ENCODE measurements at places on chromosomes 6 and 20. TPM values are rescaled to one million over a fixed set of nuclear protein-coding genes. Genes with fewer than 3 reads are reported as not detected.

DNA sequence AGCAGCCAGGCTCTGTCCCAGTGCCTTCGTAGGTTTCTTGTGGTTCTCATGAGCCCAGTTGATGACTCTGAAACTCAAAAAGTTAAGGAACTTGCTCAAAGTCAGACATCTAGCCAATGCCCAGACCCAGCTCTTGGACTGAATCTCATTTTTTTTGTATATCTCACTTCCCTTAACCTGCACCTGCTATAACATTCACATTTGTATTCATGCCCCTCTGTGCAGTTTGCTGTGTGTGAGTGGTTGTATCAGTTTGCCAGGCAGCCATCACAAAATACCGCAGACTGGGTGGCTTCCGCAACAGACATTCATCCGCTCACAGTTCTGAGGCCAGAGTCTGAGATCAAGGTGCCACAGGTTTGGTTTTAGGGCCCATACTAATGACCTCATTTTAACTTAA, 49.9 kb downstream of the IPCEF1 start:
- H3K4me1 ChIP-seq = peaks cover 12% of the 10 kb centered on the region
- H3K27me3 ChIP-seq = peaks cover 16% of the 10 kb centered on the region
- DNase-seq = no peak
- no peak overlapping the region for H3K4me3 ChIP-seq
- no peak overlapping the region for H3K27ac ChIP-seq

DNA sequence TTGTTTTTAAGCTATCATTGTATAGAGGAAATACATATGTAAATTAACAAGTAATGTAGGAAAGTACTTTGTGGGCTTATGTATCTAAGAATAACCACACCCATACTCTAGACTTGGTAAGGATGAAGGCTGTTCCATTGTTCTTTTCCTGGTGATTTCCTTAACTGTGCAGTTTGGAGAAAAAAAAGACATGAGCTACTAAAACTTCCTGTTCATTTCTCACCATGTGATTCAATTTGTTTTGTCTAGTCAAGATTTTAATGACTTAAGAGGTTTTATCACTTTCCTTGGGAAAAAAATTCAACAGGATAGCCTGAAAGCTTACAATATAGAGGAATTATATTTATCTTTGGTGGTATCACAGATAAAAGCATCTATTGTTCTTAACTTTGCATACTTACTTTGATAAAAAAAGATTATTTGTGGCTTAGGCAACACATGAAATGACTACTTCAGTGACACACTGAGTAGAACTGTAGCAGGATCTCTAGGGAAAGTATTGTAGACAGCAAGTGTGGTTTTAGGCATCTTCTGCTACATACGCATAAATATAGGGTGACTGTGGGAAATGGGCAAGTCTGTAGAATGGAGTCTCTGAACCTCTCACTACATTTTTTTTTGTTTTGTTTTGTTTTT, 80.3 kb downstream of the GJA1 start:
- H3K36me3 ChIP-seq = no peaks in the 10 kb centered on the region
- H3K27me3 ChIP-seq = no peaks in the 10 kb centered on the region
- no peak overlapping the region for H3K4me3 ChIP-seq

ERVFRD-1 gene
- not detected for total RNA-seq

OPRM1 gene
- total RNA-seq = not detected

ENPP4 gene
- 9.3 TPM for total RNA-seq

DNA sequence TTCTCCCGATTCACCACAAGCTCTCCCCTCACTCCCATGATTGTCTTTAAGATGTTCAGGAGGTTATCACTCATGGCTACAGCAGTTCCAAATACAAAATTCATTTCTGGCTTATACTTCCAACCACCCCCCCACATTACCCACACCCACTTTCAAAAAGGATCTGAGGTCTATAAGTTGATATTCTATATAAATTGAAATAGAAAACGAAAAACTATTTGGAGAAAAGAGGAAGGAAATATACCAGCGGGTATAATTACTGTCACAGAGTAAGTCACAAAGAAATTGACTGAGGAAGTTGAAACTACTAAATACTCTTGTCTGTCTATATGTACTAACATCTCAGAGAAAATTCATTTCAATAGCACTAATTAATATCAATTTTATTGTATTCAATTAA, 112.7 kb upstream of the TNFAIP3 start:
- DNase-seq = no peak
- peaks cover 12% of the 10 kb centered on the region for H3K27me3 ChIP-seq
- no peak overlapping the region for H3K27ac ChIP-seq
- H3K4me1 ChIP-seq = peaks cover 14% of the 10 kb centered on the region
- no peak overlapping the region for H3K4me3 ChIP-seq
- peaks cover 3% of the 10 kb centered on the region for H3K36me3 ChIP-seq

OPN5 gene
- total RNA-seq = not detected

GRCh38 chr6:145275787-145276186, 459.5 kb downstream of the EPM2A start:
- no peak overlapping the region for H3K4me3 ChIP-seq
- H3K4me1 ChIP-seq = no peaks in the 10 kb centered on the region
- H3K27ac ChIP-seq = no peak overlapping the region
- no peaks in the 10 kb centered on the region for H3K27me3 ChIP-seq
- no peak for DNase-seq

GRCh38 chr6:148471624-148472159, 129.1 kb downstream of the SASH1 start:
- no peaks in the 10 kb centered on the region for H3K36me3 ChIP-seq
- no peak overlapping the region for H3K27ac ChIP-seq
- H3K4me1 ChIP-seq = no peaks in the 10 kb centered on the region
- DNase-seq = no peak
- peaks cover 3% of the 10 kb centered on the region for H3K27me3 ChIP-seq

DNA sequence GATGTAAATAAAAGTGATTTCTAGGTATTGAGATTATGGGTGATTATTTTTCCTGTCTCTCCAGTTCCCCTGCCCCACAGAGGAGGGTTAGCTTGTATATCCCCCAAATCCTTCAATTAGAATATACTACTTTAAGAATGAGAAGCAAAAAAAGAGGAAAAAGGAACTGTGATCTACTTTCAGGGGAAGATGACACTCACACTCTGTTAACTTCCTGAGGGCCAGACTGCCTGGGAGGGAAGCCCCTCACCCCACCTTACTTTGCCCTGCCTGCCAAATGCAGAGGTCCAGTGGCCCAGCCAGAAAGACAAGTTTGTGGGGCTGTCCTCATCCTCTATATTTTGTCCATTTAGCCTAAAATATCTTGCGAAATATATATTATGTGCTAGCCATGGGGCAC, 9.2 kb upstream of the LY86 start:
- peaks cover 14% of the 10 kb centered on the region for H3K4me1 ChIP-seq
- no peak for DNase-seq
- no peaks in the 10 kb centered on the region for H3K27me3 ChIP-seq
- H3K4me3 ChIP-seq = no peak overlapping the region
- H3K36me3 ChIP-seq = peaks cover 25% of the 10 kb centered on the region

- peaks cover 5% of the 10 kb centered on the region for H3K4me1 ChIP-seq
- H3K27me3 ChIP-seq = peaks cover 12% of the 10 kb centered on the region
- no peak for DNase-seq
- no peaks in the 10 kb centered on the region for H3K36me3 ChIP-seq
Measured at GRCh38 chr6:63502156-63502555, 70.1 kb upstream of the LOC128125822 start.

GFRA4 gene
- not detected for total RNA-seq

GRCh38 chr6:91291071-91291470, 704.2 kb upstream of the MAP3K7 start:
- no peaks in the 10 kb centered on the region for H3K4me1 ChIP-seq
- no peaks in the 10 kb centered on the region for H3K27me3 ChIP-seq
- no peak overlapping the region for H3K27ac ChIP-seq
- no peak overlapping the region for H3K4me3 ChIP-seq
- DNase-seq = no peak

- no peaks in the 10 kb centered on the region for H3K4me1 ChIP-seq
- H3K27ac ChIP-seq = no peak overlapping the region
- H3K36me3 ChIP-seq = no peaks in the 10 kb centered on the region
- DNase-seq = no peak
Measured at GRCh38 chr6:147947521-147947920, 395.1 kb upstream of the SASH1 start.

NCOA3 gene
- 71.3 TPM for total RNA-seq

ULBP2 gene
- 0.60 TPM for total RNA-seq

- peaks cover 7% of the 10 kb centered on the region for H3K4me1 ChIP-seq
- peak overlapping the region; percentile 53 for H3K4me3 ChIP-seq
- no peaks in the 10 kb centered on the region for H3K36me3 ChIP-seq
- H3K27me3 ChIP-seq = peaks cover 44% of the 10 kb centered on the region
Measured at GRCh38 chr20:34311118-34312023, 8.2 kb upstream of the AHCY start.

DNA sequence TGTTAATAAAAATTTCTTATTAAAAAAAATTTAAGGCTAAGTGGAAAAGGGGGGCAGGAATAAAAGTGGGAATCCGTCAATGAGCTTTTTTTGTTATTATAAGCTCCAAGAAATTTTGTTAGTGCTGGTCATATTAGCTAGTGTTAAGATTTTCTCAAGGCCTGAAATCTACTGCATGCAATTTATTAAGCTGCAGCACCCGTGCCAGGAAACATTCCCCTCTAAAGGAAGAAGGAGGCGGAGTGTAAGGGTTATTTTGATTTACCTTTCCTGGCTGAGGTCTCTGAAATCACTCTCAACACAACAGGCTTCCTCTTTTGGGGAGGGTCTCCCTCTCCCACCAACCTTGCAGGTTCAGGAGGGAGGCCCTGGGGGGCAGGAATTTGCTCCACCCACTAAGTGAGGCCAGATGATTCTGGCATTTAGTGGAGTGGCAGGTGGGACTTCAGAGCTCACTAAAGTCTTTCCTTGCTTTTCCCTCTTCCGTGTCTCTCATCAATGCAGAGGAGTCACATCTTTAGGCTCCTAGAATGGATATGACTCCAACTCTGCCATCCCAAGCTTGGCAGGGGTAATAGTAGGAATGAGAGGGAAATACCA, 168.8 kb downstream of the BCAS1 start:
- peaks cover 44% of the 10 kb centered on the region for H3K4me1 ChIP-seq
- no peak overlapping the region for H3K27ac ChIP-seq

DNA sequence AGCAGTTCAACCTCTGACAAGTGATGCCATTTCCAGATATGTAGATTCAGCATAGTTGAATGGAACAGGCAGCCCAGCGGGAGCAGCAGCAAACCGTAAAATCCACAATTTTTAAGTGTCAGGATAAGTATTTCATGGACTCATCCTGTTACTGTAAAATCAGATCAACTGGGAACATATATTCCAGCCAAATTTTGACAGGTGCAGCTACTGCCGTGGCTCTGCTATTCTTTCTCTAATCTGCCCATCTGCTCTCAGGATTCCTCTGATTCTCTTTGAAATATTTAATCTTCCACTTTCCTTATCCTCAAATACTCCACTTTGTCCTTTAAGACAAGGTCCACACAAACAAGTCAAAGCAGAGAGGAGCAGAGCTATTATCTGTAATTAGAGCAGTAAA, 245.4 kb upstream of the ASCC3 start:
- H3K4me3 ChIP-seq = no peak overlapping the region
- H3K4me1 ChIP-seq = no peaks in the 10 kb centered on the region
- H3K36me3 ChIP-seq = no peaks in the 10 kb centered on the region
- no peak for DNase-seq
- no peak overlapping the region for H3K27ac ChIP-seq

- no peak for DNase-seq
- H3K4me3 ChIP-seq = no peak overlapping the region
- peaks cover 3% of the 10 kb centered on the region for H3K27me3 ChIP-seq
- peaks cover 2% of the 10 kb centered on the region for H3K36me3 ChIP-seq
- H3K27ac ChIP-seq = no peak overlapping the region
Measured at GRCh38 chr6:133034509-133035206, 206.5 kb upstream of the EYA4 start.

DNA sequence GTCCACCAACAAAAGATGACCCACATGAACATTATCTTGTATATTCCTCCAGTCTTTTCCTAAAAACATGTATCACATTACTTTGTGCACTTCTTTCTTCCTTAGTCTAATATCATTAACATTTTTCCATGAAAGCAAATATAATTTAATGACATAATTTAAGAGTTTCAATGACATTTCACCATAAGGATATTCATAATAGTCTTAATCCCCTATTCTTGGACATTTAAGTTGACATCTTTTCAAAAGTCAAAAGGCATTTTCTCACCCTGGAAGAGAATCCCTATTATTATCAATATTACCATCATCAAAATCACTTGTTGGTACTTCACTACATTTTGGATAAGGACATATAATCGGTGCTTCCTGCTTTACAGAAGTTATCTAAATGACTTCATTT, 31.3 kb downstream of the EPHA7 start:
- H3K36me3 ChIP-seq = no peaks in the 10 kb centered on the region
- no peak for DNase-seq
- no peaks in the 10 kb centered on the region for H3K4me1 ChIP-seq
- no peak overlapping the region for H3K27ac ChIP-seq

GRCh38 chr6:107079429-107079828, 35.9 kb downstream of the BEND3 start:
- H3K36me3 ChIP-seq = peaks cover 8% of the 10 kb centered on the region
- H3K27ac ChIP-seq = no peak overlapping the region
- H3K4me1 ChIP-seq = peaks cover 4% of the 10 kb centered on the region
- H3K4me3 ChIP-seq = no peak overlapping the region

- peaks cover 2% of the 10 kb centered on the region for H3K4me1 ChIP-seq
- no peak for DNase-seq
- no peaks in the 10 kb centered on the region for H3K27me3 ChIP-seq
- no peak overlapping the region for H3K4me3 ChIP-seq
Measured at GRCh38 chr20:58707770-58708169, 15.2 kb downstream of the NPEPL1 start.

CALHM4 gene
- not detected for total RNA-seq

DNA sequence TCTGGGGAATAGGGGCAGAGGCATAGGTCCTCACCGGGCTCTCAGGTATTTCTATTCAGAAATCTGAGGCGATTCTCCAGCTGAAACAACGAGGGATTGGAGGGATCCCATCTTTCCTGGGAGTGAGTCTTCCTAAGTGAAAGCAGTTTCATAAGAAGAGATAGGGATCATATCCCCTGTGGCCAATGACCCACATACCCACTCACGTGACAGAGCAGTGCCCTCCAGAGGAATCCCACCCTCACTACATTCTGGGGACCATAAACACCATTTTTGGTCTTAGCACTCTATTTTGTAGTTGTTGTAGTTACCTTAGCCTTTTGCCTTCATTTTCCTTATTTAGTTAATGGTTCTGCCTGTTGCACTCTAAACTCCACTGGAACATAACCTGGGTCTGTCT, 121.1 kb downstream of the GPR63 start:
- DNase-seq = no peak
- no peaks in the 10 kb centered on the region for H3K36me3 ChIP-seq
- H3K27ac ChIP-seq = no peak overlapping the region
- no peak overlapping the region for H3K4me3 ChIP-seq
- H3K4me1 ChIP-seq = no peaks in the 10 kb centered on the region
- peaks cover 6% of the 10 kb centered on the region for H3K27me3 ChIP-seq

- H3K27ac ChIP-seq = no peak overlapping the region
- peaks cover 11% of the 10 kb centered on the region for H3K4me1 ChIP-seq
- DNase-seq = no peak
Measured at GRCh38 chr6:2959909-2960719, 11.3 kb downstream of the SERPINB6 start.

- no peak overlapping the region for H3K27ac ChIP-seq
- peaks cover 18% of the 10 kb centered on the region for H3K36me3 ChIP-seq
- H3K4me1 ChIP-seq = peaks cover 35% of the 10 kb centered on the region
- no peak for DNase-seq
- no peaks in the 10 kb centered on the region for H3K27me3 ChIP-seq
Measured at GRCh38 chr6:42339991-42340401, 111.7 kb downstream of the TRERF1 start.

C6orf52 gene
- 0.54 TPM for total RNA-seq

PACRG gene
- total RNA-seq = 0.58 TPM

- H3K27me3 ChIP-seq = no peaks in the 10 kb centered on the region
- no peaks in the 10 kb centered on the region for H3K36me3 ChIP-seq
- H3K27ac ChIP-seq = no peak overlapping the region
- H3K4me1 ChIP-seq = peaks cover 6% of the 10 kb centered on the region
- no peak for DNase-seq
- H3K4me3 ChIP-seq = no peak overlapping the region
Measured at GRCh38 chr6:162625846-162626540, 101.6 kb downstream of the PRKN start.

PAX1 gene
- not detected for total RNA-seq
